ENCODE measurements at places on chromosomes 1 and 21. TPM values are rescaled to one million over a fixed set of nuclear protein-coding genes. Genes with fewer than 3 reads are reported as not detected.

FMOD gene
- 4.7 TPM for total RNA-seq

FCRLB gene
- total RNA-seq = 1.2 TPM

ANGPTL1 gene
- total RNA-seq = 8.2 TPM

GJA5 gene
- 0.26 TPM for total RNA-seq

AKR7A3 gene
- under 0.01 TPM for total RNA-seq

TRIM67 gene
- total RNA-seq = not detected

NEGR1 gene
- 3.2 TPM for total RNA-seq

RNASEL gene
- 2.6 TPM for total RNA-seq

TLCD4 gene
- total RNA-seq = 0.78 TPM

TSSK3 gene
- total RNA-seq = not detected

RAB7B gene
- total RNA-seq = 1.8 TPM

LRRC53 gene
- not detected for total RNA-seq

BCAN gene
- not detected for total RNA-seq

OR2L13 gene
- total RNA-seq = not detected

CCDC185 gene
- not detected for total RNA-seq

DIRAS3 gene
- total RNA-seq = 48.4 TPM

NCF2 gene
- 5.3 TPM for total RNA-seq

SDF4 gene
- total RNA-seq = 213 TPM

TRPM2 gene
- not detected for total RNA-seq

UTP11 gene
- total RNA-seq = 56.9 TPM

Measured in epithelial cell of alveolus of lung (primary cell).